ENCODE measurements at places on chromosomes 12 and 14. TPM values are rescaled to one million over a fixed set of nuclear protein-coding genes. Genes with fewer than 3 reads are reported as not detected.

The FOXG1 gene
- total RNA-seq, result not detected

The KRT3 gene
- total RNA-seq, result not detected

The GIT2 gene
- 23.1 TPM for total RNA-seq

The FBXO21 gene
- 84.2 TPM for total RNA-seq

The TBC1D30 gene
- 0.39 TPM for total RNA-seq

The RTN1 gene
- total RNA-seq, result 2.6 TPM

The ATP5F1B gene
- 486 TPM for total RNA-seq

The C12orf50 gene
- total RNA-seq, result not detected

The KRT72 gene
- total RNA-seq, result not detected

The NGB gene
- total RNA-seq, result not detected

The RASSF9 gene
- 0.08 TPM for total RNA-seq

The PLD4 gene
- total RNA-seq, result not detected

The DAD1 gene
- total RNA-seq, result 485 TPM

The TMEM117 gene
- total RNA-seq, result 3.7 TPM

The KRT77 gene
- total RNA-seq, result not detected

The B4GALNT3 gene
- total RNA-seq, result not detected

The OR6J1 gene
- total RNA-seq, result not detected

The DLK1 gene
- not detected for total RNA-seq

The KLHL33 gene
- total RNA-seq, result not detected

The RERGL gene
- total RNA-seq, result not detected

The TNFAIP2 gene
- 28.7 TPM for total RNA-seq

All from epithelial cell of alveolus of lung (primary cell).